ENCODE measurements at places on chromosomes 3 and 15. TPM values are rescaled to one million over a fixed set of nuclear protein-coding genes. Genes with fewer than 3 reads are reported as not detected.

SLC28A2 gene
- not detected for total RNA-seq

IDH2 gene
- total RNA-seq, result 37.2 TPM

MUC20 gene
- 0.60 TPM for total RNA-seq

FRMD5 gene
- total RNA-seq, result 9.3 TPM

GABRB3 gene
- 0.16 TPM for total RNA-seq

EIF2A gene
- total RNA-seq, result 188 TPM

GP5 gene
- under 0.01 TPM for total RNA-seq

CD80 gene
- 0.16 TPM for total RNA-seq

SLC26A6 gene
- 16.7 TPM for total RNA-seq

MTFMT gene
- total RNA-seq, result 13.4 TPM

GOLGA6L7 gene
- not detected for total RNA-seq

CAPN3 gene
- 1.7 TPM for total RNA-seq

MOBP gene
- total RNA-seq, result not detected

IQCF5 gene
- not detected for total RNA-seq

GYG1 gene
- 38.5 TPM for total RNA-seq

VGLL3 gene
- total RNA-seq, result 10.9 TPM

GP9 gene
- not detected for total RNA-seq

TRIM69 gene
- total RNA-seq, result 15.4 TPM

CHRD gene
- total RNA-seq, result 6.1 TPM

SNX4 gene
- total RNA-seq, result 23.8 TPM

WDR72 gene
- not detected for total RNA-seq
